PC-3 (cell line): ENCODE measurements at places on chromosomes 12 and 14. TPM values are rescaled to one million over a fixed set of nuclear protein-coding genes. Genes with fewer than 3 reads are reported as not detected.

DNA sequence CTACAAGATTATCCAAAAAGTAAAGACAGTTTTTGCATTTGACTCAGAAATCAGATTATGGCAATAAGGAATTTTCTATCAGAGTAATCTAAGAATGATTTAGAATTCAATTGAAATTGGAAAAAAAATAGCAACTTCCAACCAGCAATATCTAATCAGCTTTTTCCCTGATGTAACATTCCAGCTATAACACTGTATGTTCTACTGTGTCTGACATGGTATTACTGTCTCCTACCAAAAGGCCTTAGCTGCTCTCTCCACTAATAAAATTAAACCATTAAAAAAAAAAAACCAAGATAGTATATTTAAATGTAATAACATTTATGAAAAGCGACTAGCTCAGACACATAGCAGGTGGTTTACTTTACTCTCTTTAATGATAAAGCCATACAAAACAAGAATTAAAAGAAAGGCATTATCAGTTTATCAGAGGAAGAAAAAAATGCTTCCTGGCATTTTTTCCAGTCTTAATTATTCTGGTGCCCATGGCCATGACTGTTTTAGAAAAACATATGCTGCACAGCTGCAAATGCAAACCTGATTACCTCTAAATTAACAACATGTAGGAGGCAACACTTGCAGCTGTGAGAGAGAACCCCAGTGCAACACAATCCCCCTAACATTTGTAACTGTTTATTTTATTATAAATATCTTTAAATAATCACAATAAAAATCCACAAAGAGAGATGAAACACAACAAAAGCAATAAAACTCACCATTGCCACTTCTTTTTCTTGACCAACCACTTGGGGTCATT, 28.8 kb downstream of the PHLDA1 start:
- no peaks in the 10 kb centered on the region for H3K36me3 ChIP-seq
- H3K4me1 ChIP-seq: peaks cover 14% of the 10 kb centered on the region
- no peak overlapping the region for H3K4me3 ChIP-seq
- no peaks in the 10 kb centered on the region for H3K27me3 ChIP-seq
- no peak overlapping the region for H3K27ac ChIP-seq

DNA sequence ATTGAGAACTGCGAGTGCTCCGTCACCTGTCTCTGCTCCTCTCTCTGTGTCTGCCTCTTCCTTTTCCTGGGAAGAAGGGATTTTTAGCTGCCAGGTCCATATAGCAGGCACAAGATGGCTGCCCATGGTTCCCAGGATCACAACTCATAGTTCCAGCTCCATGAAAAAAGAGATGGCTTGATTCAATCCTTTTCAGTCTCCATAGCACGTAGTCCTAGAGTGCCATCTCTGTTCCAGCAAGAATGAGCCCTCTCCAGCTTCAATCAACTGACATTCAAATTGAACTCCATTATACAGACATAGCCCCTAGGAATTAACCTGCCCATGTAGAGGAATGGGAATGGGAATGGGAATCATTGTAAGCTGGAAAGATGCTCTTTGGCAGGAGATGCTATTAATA, 34.7 kb upstream of the RTRAF start:
- no peak overlapping the region for H3K27ac ChIP-seq
- no peak overlapping the region for H3K4me3 ChIP-seq
- no peaks in the 10 kb centered on the region for H3K4me1 ChIP-seq
- no peaks in the 10 kb centered on the region for H3K27me3 ChIP-seq

VRTN gene
- total RNA-seq: not detected in 2 replicates

- H3K27me3 ChIP-seq: no peaks in the 10 kb centered on the region
- DNase-seq: no peak
- no peaks in the 10 kb centered on the region for H3K36me3 ChIP-seq
These were observed 264.9 kb downstream of the TTC8 start for GRCh38 chr14:89089330-89089729.

DNA sequence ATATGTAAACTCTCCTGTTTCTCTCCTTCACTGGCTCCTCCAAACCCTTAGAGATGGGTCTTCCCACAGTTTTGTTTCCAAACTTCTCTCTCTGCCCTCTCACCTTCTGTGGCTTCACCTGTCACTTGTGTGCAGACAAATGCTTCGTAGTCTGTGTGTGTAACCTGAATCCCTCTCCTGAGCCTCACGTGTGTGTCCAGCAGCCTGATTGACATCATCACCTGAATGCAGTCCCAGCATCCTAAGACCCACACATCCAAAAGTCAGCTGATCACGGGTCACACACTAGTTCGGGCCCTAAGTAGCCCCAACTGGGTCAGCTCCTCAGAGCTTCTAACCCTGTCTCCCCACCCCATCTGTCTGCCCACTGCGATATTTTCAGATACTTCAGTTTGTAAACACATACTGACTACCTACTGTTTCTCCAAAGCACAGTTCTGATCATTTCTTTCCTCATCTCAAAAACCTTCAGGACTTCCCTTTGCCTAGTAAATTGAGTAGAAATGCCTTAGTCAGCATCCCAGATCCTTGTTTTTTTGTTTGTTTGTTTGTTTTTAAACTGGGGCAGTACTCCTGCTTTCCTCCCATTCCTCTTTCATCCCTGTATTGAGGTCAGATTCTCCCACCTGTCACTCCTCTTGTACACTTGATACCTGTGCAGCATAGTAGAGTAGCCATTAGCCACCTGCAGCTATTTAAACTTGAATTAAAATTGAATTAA, 23.7 kb downstream of the FNTB start:
- no peak overlapping the region for H3K27ac ChIP-seq
- H3K27me3 ChIP-seq: no peaks in the 10 kb centered on the region
- H3K36me3 ChIP-seq: peaks cover 9% of the 10 kb centered on the region; the same call in 1 of the 2 replicates
- no peak for DNase-seq
- no peaks in the 10 kb centered on the region for H3K4me1 ChIP-seq
- no peak overlapping the region for H3K4me3 ChIP-seq
